ENCODE measurements at places on chromosomes 3 and 15.
A peak's percentile ranks its signal among the peaks of the same experiment; 100 is the strongest.

GRCh38 chr3:107612664-107613084, 89.9 kb downstream of the BBX start:
- no peak for DNase-seq

GRCh38 chr3:128281461-128282367, 128.4 kb downstream of the EEFSEC start:
- no peak for DNase-seq

GRCh38 chr15:91981821-91982800, 128.6 kb downstream of the SLCO3A1 start:
- no peak for DNase-seq

DNA sequence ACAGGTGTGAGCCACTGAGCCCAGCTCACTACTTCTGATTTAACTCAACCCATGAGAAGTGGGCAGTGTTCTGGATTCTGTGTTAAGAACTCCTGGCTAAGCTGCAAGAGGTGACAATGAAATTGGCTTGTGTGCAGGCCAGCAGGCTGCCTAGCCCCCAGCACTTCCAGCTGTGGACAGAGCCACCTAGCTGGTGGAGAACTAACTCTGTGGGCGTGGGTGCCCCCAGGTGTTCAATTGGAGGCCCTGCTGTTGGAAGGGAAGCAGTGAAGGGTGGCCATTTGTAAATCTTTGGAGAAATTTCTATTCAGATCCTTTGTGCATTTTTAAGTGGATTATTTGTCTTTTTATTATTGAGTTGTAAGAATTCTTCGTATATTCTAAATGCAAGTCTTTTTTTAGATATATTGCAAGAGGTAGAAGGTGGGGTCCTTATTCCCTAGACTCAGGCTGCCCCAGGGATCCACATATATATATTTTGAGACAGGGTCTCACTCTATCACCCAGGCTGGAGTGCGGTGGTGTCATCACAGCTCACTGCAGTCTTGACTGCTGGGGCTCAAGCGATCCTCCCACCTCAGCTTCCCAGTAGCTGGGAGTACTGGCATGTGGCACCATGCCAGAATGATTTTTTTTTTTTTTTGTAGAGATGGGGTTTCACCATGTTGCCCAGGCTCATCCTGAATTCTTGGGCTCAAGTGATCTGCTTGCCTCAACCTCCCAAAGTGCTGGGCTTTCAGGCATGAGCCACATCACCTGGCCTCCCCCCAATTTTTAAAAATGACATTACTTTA, 7.2 kb upstream of the SCAMP5 start:
- peak; percentile 53 for DNase-seq

DNA sequence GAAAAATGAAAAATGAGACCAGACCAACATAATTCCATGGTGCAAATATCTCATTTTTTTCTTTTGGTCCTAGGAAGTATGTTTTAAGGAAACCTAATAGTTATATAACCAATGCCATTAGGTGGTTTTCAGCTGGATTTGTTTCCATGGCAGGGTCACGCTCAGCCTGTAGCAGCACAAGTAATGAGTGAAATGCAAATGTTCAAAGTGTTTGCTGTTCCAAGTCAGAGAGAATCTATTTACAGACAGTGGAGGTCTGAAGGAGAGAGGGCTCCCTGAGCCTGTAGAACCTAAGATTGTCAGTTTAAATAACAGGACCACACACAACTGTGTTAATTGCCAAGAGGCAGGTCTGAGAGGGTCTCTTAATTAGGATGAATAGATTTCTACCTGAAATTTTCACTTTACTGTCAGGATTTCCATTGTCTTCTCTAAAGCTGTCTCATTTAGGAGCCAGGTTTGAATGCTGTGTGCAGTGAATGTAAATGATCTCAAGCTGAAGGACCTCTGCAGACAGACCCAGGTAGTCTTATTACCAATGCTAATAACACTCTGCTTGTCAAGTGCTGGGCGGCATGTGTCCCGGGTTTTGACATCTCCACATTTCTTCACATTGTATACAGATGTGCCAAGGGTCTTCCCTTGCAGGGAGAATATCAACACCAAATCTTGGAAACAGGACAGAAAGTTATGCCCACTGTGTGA, 317.3 kb upstream of the NECTIN3 start:
- no peak for DNase-seq

- DNase-seq: no peak
Observed at GRCh38 chr3:178419071-178419470, 117.2 kb upstream of the KCNMB2 start.

DNA sequence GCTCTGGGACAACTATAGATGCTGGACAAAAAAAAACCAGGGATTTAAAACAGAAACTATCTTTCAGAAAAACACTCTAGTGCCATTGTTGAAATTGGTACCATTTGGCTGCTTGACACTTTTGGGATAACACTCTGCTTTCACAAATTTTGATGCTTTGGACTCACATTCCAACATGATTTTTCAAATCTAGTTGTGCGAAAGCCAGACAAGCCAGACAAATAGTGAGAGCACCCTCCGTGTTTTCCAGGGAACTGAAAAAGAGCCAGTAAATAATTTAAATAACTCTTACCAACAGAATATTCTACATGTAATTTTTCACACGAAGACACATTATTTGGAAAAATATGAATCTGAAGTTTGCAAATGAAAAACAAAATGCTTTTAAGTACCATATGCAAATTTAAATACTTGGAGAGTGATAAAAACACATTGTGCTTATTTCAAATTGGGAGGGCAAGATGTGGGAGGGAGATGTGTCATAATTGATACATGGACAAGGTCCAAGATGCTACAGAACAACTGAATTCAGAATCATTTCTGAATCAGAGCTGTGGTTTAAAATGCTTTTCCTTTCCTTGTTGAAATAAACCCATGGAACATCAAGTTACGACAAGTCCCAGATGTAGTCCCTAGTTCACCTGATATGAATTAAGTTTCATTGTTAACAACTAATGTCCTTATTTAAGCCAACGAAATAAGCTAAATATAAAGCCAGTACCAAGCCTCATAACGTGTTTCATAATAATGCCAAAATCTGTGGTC, 144.2 kb upstream of the SOX2 start:
- DNase-seq: no peak

- peak; percentile 78 for DNase-seq
Observed at GRCh38 chr15:73924171-73924921, 1.9 kb upstream of the LOXL1 start.

Data from HTR-8/SVneo (cell line).